Activated CD8-positive, alpha-beta memory T cell treated with anti-CD3 and anti-CD28 coated beads for 36 hours (primary cell): ENCODE measurements at places on chromosomes 7 and 10. TPM values are rescaled to one million over a fixed set of nuclear protein-coding genes. Genes with fewer than 3 reads are reported as not detected.

LRWD1 gene
- total RNA-seq: 25.1 TPM

WNT16 gene
- total RNA-seq: not detected

NPC1L1 gene
- total RNA-seq: not detected

GNAT3 gene
- total RNA-seq: not detected

CHN2 gene
- 6.1 TPM for total RNA-seq

TAS2R5 gene
- 0.84 TPM for total RNA-seq

MLXIPL gene
- not detected for total RNA-seq

STAG3 gene
- 6.2 TPM for total RNA-seq

PRF1 gene
- 149 TPM for total RNA-seq

GPR26 gene
- not detected for total RNA-seq

PRKG1 gene
- total RNA-seq: not detected

LEP gene
- total RNA-seq: not detected

KNDC1 gene
- total RNA-seq: 0.25 TPM

ADAM8 gene
- total RNA-seq: 68.5 TPM
